ENCODE measurements at places on chromosomes 6 and 20.

DNA sequence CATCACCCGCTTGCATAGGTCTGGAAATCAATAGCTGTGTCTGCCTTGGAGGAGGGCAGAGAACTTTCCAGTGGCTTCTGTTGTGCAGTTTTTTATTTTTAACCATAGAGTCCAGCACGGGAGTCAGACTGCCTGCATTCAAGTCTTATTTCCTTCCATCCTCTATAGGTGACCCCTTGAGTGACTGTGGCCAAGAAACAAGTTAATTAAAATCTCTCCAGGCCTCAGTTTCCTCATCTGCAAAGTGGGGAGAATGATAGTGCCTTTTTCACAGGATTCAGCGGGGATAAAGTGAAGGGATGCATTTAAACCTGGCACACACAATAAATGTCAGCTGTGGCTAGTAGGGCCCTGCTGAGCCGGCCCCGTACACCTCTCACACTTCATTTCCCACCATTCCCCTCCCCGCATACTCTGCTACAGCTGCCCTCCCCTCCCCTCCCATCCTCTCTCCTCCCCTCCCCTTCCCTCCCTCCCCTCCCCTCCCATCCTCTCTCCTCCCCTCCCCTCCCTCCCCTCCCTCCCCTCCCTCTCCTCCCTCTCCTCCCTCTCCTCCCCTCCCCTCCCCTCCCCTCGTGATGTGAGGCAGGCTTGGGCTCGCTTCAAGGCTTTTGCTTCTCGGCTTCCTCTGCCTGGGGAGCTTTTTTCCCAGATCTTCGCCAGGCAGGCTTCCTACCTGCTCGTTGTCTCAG, 150.5 kb downstream of the TFAP2C start:
- no peak for DNase-seq

GRCh38 chr20:64106435-64106961, 867 bp downstream of the NPBWR2 start:
- DNase-seq: no peak

- DNase-seq: no peak
Observed at GRCh38 chr6:100568255-100568654, 103.5 kb upstream of the SIM1 start.

DNA sequence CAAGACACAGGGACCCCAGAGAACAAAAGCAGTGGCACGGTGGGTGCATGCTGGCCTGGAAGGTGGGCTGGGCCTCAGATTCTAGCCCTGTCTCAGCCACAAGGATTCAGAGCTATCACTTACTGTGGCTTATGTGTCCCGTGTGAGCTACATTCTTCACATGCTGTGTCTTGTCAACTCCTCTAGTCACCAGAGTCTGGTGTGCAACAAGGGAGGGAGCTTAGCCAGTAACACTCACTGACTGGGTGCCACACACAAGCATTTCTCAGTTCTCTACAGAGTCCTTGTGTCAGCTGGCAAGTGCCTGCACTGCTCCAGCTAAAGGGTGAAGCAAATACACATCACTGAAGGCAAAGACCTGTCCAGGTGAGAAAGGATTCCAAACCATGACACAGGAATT, 186.9 kb upstream of the CDYL start:
- no peak for DNase-seq

- DNase-seq: no peak
Observed at GRCh38 chr20:47295921-47296426, 60.5 kb downstream of the ZMYND8 start.

DNA sequence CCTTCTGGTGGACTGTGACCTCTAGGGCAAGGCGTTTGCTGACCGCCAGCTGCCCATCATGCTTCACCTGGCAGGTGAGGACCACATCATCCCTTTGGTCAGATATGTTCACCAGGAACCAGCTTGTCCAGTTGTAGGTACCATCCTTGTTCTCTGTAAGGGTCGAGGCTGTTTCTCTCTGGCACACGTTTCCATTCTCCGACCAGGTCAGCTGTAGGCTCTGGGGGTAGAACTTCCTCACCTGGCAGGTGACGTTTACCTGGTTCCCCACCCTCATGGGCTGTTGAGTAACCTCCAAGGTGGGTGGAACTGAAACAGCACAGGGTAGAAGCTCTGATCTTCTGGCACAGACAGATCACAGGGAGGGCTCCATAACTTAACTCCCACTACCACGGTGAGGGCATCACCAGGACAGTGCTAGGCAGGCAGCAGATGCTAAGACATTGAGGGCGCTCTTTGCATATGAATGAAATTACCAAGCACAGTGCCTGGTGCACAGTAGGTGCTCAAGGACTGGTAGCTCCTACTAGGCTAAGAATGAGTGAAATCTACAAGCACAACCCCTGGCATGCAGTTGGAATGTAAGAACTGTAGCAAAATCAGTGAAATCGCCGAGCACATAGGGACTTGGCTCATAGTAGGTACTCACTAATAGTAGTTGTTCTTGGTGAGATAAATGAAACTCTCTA, 15.6 kb upstream of the SIRPB1 start:
- no peak for DNase-seq

GRCh38 chr6:71033890-71034289, 77.0 kb upstream of the B3GAT2 start:
- no peak for DNase-seq

- no peak for DNase-seq
Observed at GRCh38 chr20:60144974-60145527, 186.8 kb downstream of the CDH26 start.

- DNase-seq: no peak
Observed at GRCh38 chr6:159089909-159090308, 45.1 kb upstream of the TAGAP start.

DNA sequence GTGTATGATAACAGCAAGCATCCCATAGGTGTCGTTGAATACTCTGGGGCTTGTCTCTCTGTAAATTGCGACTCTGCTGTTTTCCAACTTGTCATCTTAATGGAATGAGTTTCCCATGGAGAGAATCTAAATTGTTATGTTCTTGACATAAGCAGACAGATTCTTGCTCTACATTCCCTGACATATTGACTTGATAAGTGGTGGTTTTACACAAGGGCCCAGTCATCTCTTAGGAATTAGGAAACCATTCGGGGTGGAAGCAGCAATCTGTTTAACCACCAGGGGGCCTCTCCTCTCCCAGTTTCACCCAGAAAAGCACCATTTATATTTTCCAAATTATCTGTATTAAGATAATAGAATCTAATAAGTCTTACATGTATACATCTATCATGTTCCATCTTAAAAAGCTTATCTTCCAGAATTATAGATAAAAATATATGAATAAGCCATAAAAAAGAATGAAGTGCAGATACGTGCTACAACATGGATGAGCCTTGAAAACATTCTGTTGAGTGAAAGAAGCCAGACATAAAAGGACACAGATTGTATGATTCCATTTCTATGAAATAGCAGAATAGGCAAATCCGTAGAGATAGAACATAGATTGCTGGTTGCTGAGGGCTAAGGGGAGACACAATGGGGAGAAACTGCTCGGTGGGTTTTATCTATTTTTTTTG, 23.1 kb upstream of the MROH8 start:
- DNase-seq: no peak

DNA sequence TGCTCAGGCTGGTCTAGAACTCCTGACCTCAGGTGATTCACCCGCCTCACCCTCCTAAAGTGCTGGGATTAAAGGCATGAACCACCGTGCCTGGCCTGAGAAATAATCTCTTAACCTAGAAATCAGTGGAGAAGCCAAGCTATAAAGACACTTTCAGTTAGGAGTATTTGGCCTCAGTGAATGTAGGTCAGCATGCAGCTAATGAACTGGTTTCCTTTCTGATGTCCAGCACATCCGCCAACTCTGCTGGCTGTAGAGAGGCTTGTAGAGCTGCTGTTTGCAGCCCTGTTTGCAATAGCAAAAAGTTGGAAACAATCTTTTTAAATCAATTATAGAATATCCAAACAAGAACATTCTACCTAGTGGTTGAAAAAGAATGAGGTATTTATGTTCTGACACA, 42.4 kb upstream of the ELOVL5 start:
- no peak for DNase-seq
